ENCODE measurements at places on chromosomes 11 and 22.

DNA sequence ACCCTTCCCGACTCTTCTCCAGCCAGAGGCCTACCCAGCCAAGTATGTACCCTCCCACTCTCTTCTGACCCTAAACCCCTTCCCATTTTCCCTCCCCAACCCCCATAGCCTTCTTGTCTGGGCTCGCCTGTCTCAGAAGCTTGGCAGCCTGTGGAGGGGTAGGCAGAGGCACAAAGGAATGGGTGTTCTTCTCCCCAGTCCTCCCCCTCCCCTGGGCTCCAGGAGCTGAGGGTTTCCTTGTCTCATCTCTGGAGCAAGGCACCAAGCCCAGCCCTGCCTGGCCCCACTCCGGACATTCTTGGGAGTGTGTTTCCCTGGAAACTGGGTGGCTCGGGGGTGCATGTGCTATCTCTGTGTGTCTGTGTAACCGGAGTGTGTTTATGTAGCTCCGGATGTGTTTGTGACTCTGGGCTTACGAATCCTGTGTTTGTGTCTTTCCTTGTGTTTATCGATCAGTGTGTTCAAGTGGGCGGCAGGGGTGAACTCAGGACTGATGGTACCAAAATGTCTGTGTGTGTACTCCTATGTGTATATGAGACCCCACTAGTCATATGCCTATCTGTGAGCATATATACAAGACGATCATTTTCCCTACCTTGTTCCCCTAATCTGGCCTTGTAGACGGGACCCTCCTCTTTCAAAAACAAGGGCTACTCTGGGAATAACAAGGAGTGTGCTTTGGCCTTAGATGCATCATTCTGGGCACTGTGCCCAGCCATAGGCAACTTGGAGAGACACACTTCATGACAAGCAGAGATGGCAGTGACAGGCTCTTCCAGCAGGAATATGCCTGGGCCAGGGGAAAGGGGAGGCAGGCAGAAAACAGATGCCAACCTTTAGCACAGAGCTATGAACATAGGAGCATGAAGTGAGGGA lies 10.9 kb downstream of the PHLDB1 start:
- no peak for DNase-seq

- no peak for DNase-seq
Measured at GRCh38 chr22:36901411-36902142, 11.9 kb upstream of the CSF2RB start.

DNA sequence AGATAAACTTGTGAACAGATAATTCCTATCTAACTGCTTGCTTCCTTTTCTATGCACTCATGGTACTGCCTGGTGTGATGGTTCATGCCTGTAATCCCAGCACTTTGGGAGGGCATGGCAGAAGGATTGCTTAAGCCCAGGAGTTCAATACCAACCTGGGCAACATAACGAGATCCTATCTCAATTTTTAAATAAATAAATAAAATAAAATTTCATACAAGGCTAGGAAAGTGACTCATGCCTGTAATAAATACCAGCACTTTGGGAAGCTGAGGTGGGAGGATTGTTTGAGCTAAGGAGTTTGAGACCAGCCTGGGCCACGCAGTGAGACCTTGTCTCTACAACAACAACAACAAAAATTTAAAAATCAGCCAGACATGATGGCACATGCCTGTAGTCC lies 166.6 kb downstream of the COMMD9 start:
- DNase-seq: no peak

- no peak for DNase-seq
Measured at GRCh38 chr11:702462-703461, 3.3 kb upstream of the EPS8L2 start.

DNA sequence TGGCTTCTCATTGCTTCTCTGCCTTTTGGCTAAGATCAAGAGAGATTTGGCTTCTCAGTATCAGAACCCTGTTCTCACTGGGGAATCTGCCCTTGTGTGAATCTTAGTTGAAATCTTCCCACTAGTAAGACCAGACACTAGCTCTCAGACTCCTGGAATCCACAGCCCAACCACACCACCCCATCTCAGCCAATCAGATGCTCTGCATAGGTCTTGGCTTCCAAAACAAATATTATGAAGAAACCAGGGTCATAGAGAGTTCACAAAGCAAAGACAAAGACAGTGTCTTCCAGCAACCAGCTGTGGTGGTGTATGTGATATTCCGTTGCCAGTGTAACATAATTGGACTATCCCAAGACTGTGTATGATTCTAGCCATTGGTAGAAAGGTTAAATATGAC lies 5.4 kb downstream of the OR8B12 start:
- no peak for DNase-seq

GRCh38 chr11:21072558-21072957 lies 403.2 kb downstream of the NELL1 start:
- no peak for DNase-seq

DNA sequence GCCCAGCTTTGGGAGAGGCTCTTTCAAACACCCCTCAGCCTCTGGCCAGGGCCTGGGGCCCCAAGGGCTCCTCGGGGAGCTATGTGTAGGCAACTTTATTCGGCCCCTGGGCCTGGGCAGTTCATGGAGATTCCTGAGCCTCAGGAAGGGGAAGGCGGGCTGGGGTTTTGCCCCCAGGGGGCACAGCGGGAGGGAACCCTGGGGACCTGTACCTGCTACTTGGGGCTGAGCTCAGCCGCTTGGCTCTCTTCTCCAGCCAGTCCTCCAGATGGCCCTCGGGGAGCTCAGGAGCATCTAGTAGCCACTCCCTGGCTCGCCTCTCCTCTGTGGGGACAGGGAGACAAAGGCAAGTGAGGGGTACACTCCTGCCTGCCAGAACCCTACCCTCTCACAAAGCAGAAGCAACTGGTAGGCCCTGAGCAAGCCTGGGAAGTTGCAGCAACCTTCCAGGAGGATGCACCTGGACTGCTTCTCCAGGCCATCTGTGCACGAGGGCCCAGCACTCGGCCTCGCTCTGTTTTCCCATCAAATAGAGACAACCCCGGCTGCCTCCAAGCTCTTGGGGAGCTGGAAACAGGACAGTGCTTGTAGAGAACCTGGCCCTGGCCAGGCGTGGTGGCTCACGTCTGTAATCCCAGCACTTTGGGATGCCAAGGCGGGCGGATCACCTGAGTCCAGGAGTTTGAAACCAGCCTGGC lies 18.5 kb downstream of the CABP7 start:
- no peak for DNase-seq

GRCh38 chr11:44994753-44995152 lies 44.1 kb upstream of the TP53I11 start:
- no peak for DNase-seq

DNA sequence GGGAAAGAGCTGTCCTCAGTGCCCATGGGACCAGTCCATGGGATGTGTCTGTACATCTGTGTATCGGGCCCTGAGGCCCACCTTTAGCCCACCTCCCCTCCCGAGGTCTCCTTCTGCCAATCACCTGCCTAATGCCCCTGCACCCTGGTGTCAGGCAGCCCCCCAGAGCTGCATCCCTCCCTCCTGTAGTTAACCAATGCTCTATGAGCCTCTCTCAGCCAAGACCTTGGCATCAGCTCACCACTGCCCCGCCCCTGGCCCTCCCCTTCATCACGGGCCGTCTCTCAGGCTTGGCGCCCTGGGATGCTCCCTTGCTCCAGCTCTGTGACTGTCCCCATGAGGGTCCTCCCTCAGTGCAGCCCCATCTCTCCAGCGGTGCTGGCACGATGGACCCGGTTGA lies 18.5 kb downstream of the MGAT3 start:
- no peak for DNase-seq

- no peak for DNase-seq
Measured at GRCh38 chr11:2816523-2816922, 69.1 kb downstream of the CDKN1C start.

- DNase-seq: peak; percentile 76
Measured at GRCh38 chr11:34512840-34513681, 533 bp downstream of the ELF5 start.

DNA sequence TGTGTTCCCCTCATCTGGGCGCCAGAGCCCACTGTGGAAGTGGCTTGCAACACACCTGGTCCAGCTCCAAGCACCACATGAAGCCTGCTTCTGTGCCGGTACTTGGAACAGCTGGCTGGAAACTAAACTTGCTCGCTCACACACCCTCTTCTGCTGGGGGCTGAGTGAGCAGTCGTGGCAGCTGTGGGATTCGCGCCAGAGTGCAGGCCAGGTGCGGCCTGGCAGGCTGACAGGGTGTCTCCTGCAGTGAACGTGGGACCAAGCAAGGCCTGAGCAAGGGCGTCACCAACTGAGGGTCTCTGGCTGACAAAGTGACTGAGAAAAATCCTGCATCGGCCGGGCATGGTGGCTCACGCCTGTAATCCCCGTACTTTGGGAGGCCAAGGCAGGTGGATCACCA lies 15.2 kb downstream of the SMC1B start:
- no peak for DNase-seq

- DNase-seq: peak; percentile 85
Measured at GRCh38 chr22:46803031-46803880, 40.8 kb downstream of the TBC1D22A start.

GRCh38 chr11:9344061-9344680 lies 29.8 kb upstream of the TMEM41B start:
- DNase-seq: no peak

Data from activated CD8-positive, alpha-beta memory T cell treated with anti-CD3 and anti-CD28 coated beads for 24 hours (primary cell).